ENCODE measurements at places on chromosomes 1 and 21.

DNA sequence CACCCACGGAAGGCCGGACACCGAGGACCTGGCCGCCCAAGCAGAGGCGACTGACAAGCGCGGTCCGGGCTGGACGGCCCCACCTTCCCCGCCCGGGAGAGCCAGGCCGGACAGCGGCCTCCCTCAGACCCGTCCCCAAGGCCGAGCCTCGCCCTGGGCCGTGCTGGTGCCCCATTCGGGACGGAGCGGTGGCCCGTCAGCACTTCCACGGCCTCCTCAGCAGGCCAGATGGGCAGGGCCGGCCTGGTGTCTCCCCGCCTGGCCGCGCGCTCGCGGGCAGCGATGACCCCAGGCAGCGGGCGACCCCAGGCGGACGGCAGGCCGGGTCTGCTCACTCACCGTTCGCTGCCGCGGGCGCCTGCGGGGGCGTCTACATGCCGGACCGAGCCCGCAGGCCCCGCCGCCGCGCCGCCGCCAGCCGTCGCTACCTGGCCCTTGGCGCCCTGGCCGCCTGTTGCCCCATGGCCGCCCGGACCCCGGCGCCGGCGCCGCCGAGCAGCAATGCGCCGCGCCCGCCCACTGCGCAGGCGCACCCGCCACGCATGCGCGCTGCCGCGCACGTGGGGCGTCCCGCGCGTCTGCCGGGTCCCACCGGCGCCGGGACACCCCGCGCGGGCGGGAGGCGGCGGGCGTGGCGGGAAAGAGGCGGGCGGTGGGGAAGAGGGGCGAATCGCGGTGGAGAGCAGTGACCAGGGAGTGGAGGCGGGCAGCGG is at the start of gene NADK:
NADK (minus strand) TSS at position 521 of the 713 bp plus-strand sequence. CDS start 13,064 bp downstream, outside the sequence.
- peak; percentile 83 for DNase-seq

GRCh38 chr1:109252167-109252892 is 3.0 kb downstream of the CELSR2 start:
- DNase-seq: no peak

- no peak for DNase-seq
Observed at GRCh38 chr1:111320066-111320879, 29.6 kb downstream of the CHIA start.

DNA sequence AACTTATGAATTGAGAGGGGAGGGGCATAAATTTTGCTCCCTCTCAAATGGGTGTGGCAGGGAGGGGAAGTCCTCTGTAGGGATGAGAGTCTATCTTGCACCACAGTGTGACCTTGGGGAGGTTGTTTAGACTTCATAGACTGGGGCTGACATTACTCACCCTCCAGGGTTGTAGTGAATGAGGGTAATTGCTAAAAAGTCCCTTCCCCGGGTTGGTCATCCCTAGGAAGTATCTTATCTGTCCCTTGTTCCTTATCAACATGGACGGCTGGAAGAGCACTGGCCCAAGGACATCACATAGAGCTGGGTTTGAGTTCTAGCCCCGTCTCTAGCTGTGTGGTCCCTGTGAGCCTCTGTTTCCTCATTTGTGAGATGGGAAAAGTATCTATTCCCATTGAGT is 52.4 kb upstream of the SLC2A1 start:
- no peak for DNase-seq

DNA sequence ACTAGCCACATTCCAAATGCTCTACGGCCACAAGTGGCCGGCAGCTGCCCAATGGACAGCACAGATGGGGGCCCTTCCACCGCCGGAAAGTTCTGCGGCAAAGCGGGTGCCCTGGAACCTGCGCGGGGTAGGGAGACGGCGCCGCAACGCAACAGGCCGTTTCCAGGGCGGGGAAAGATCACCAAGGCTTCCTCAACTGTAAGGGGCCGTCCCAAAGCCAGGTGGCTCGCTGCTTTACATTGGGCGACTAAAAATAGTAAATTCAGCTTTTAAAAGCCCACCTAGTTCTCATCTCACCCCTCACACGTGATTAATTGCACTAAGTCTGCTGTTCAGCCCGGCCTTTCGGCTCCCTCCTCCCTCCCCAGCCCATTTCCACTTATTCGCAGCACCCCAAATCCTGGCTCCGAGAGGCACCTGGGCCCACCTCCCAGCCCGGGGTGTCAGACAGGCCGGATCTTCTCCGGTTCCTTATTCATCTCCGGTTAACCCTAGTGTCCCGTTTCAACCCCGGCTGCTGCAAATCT is 643 bp downstream of the CFAP298 start:
- peak; percentile 46 for DNase-seq

- DNase-seq: no peak
Observed at GRCh38 chr1:230807029-230807428, 59.8 kb downstream of the CAPN9 start.

DNA sequence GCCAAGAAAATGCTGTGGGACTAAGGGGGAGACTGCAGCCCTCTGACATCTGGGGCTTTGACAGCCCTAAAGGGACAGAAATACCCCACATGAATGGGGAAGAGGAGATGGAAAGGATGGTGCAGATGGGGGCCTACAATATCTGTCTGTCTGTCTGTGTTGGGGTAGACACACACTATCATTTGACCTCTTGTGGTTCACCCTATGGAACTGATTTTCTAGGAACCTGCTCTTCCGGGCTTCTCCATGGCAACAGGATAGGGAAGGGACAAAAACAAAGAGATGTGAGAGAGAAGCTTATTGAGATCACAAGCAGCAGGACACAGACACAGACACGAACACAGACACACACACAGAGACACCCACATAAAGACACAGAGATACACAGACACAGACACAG is 17.1 kb downstream of the KIF21B start:
- DNase-seq: no peak

GRCh38 chr1:155007251-155007828 is 4.7 kb downstream of the ZBTB7B start:
- no peak for DNase-seq

DNA sequence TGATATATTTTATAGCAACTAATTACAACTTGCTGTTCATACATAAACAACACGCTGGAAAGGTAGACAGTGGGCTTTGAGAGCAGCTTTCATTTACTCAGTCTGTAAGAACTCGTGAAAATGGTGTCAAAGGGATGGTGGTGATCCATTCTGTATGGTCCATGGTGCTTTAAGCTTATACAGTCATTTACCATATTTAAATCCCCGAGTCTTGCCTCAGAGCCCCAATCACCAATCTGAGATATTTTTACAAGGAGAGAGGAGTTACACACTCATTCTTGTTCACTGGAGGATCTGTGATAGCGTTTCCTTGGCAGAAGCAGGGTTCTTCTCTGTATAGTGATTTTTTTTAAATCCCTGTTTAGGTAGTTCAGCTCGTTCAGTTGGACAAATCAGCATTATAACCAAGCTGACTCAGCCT is 694.6 kb downstream of the USP25 start:
- DNase-seq: no peak

DNA sequence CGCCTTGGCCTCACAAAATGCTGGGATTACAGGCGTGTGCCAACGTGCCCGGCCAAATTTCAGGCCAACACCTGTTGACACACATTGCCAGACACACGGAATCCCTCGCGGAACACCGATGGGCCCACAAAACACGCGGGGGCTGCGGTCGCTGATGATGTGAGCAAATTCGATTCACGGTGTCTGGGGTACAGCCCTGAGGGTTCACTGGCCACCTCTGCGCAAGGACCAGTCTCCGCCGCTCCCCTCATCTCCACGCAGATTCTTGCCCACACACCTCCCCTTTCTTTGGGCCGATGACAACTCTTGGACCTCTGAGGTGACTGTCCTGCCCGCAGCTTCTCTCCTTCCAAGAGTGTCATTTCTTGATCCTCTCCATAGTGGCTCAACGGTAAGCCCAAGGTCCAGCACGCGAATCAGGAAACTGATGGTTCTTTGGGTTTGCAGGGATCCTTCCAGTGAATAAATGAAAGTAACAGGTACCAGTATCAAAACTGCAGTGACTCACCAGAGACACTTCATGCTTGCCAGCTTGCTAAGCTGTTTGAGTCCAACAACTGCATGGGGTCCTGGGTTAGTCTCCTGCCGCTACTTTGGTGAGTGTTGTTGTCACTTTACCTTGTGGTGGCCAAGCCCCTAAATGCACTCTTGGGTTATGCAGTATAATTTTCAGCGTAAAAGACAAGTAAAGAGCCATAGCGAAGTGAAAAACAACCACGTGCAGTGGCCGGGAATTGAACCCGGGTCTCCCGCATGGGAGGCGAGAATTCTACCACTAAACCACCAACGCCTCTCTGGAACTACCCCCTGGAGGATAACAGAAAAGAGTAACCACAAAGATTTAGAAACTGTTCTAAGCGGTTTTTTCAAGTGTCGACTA is 11.0 kb upstream of the RNU1-3 start:
- peak; percentile 79 for DNase-seq

GRCh38 chr1:99327357-99327756 is 63.1 kb downstream of the PLPPR4 start:
- no peak for DNase-seq

GRCh38 chr1:94272388-94272787 is 35.0 kb upstream of the ARHGAP29 start:
- no peak for DNase-seq

DNA sequence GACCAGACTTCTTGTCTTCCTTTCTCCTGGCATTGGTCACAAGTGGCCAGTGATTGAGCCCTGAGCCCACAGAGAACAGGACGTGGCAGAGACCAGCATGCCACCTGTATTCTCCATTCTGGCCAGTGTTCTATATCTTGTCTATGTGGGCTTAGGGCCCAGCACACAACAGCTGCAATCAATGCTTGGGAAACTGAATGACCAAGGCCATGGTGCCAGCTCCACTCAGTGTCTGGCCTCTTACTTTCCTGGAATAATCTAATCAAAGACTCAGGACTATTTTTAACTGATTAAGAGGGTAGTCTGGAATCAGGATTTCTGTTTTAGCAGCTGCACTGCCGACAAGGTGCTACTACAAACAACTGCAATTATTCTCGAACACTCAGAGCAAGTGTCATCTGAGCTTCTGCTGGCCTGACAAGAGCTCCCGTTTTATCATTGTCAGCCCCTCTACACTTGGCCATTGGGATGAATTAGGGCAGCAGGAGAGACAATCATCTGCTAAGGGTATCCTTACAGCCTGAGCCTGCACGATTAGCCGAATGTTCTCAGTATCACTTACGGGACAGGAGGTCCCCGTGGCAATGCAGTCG is 74.4 kb upstream of the GRIK3 start:
- DNase-seq: no peak

- no peak for DNase-seq
Observed at GRCh38 chr1:158295791-158296190, 6.1 kb downstream of the CD1C start.

GRCh38 chr1:218501161-218501560 is 156.0 kb downstream of the TGFB2 start:
- DNase-seq: no peak
